ENCODE measurements at places on chromosomes 7 and 10.

DNA sequence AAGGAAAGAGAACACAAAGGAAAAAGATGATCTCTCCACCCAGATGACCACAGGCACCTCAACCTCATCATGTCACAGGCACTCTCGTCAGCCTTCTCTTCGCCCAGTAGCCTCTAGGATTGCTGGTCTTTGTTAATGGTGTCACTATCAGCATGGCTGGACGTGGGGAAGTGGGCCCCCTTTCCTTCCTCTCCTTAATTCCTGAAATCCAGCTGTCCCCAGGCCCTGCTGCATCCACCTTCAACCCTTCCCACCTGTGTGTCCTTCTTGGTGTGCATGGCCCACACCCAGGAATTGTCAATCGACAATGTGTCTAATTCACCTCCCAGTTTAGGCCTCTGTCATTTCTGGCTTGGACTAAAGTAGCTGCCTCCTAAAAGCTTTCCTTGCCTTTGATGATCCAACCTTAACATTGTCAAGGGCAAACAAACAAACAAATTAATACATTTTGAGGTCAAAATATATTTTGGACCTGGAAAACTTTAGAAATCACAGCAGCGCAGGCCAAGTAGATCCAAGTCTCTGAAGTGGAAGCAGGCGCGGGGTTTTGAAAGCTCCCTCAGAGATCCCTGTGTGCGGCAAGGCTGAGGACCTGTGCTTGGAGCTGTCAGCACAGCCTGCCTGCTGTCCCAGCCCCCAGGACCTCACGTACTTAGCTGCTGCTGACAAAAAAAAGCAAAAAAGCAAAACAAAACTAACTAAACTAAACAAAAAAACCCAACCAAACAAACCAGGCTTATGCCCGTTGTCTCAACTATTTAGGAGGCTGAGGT, 193.3 kb upstream of the LYZL2 start:
- no peak for DNase-seq

DNA sequence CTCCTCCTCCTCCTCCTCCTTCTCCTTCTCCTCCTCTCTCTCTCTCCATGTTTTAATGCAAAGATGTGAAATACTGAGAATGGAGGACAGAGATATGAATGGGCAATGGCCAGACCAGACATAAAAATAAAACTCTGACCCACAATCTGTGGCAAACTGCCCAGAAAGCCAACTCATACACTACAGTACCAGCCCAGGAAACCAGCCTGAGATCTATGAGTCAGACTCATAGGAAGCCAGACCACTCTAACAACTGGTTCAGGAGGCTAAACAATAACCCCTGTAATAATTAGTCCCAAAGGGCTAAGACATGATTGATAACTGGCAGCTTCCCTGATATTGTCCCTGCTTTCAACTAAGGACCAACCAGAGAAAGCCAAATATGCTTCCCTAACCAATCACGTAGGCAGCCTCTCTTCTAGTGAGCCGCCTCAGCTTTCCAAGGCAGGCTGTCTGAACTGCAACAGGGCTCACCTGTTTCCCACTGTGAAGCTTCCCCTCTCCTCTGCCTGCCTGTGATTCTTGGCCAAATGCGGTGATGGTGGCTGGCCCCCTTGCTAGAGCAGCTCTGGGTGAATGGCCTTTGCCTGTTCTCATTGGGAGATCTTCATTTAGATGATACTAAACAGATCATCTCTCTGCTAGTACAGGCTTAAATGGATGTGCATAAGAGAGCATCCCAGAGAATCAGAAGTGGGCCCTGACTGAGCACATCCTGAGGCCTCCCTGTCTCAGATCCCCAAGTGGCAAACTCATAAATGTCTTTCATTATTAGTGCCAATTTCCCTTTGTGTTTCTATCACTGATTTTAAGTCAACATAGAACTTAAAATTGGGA, 817.6 kb downstream of the TNS3 start:
- no peak for DNase-seq

- DNase-seq, result no peak
These were observed at the start of gene LRRC18 for GRCh38 chr10:48939790-48940325. Gene LRRC18 (minus strand): TSS chr10:48939840. CDS start chr10:48914155, 25,685 bp downstream.

GRCh38 chr7:112056409-112056808, 149.8 kb downstream of the DOCK4 start:
- DNase-seq, result no peak

DNA sequence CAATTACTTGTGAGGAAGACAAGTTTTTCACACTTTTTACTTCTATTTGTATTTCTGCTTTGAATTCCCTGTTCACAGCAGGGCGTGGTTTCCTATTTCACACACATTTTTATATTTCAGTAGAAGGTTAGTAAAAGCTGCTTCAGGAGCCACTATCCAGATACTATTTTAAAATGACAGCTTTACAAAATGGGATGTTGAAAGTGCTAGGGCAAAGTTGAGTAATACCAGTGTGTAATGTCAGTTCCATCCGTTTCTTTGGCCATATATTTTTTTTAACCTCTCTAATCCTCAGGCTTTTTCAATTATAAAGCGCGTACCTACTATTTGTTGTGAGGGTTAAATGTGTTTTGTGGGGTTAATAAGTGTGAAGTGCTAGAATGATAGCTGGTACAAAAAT, 276.6 kb downstream of the GPR158 start:
- DNase-seq, result no peak

GRCh38 chr10:22619101-22619500, 95.3 kb downstream of the PIP4K2A start:
- DNase-seq, result no peak

GRCh38 chr7:17846935-17847334, 93.4 kb downstream of the SNX13 start:
- DNase-seq, result no peak

DNA sequence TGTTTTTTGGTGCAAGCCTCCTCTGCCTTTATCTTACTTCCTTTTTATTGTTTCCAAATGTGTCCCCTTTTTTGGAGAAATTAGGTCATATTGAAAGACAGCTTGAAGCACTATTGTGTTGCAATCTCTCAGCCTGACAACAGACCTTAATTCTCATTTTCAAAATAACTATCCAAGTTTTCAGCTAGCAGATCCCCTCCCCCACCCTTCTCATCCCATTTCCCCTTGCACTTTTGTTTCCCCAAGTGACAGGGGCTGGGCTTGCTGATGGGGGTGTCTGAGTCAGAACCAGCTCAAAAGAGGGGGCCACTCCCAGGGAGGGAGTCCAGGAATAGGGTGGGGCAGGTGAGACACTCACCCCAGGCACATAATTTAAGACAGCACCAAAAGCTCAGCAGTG, 75.3 kb downstream of the MKI67 start:
- DNase-seq, result no peak

- peak; percentile 14 for DNase-seq
These were observed 599.6 kb downstream of the INHBA start for GRCh38 chr7:41103331-41103730.

- peak; percentile 47 for DNase-seq
These were observed 7.3 kb downstream of the MAFK start for GRCh38 chr7:1537535-1538412.

- peak; percentile 71 for DNase-seq
These were observed 147.9 kb downstream of the CPEB3 start for GRCh38 chr10:92142949-92143348.

DNA sequence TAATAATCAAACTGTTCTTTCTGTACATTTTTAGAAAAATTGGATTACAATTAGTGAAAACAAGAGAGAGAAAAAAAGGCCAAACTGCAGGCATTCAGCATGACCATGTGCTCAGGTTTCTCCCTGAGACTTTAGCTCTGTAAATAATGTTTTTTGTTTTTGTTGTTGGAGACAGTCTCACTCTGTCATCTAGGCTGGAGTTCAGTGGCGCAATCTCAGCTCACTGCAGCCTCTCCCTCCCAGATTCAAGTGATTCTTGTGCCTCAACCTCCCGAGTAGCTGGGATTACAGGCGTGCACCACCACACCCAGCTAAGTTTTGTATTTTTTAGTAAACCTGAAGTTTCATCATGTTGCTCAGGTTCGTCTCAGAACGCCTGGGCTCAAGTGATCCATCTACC, 23.0 kb downstream of the BZW2 start:
- DNase-seq, result no peak

DNA sequence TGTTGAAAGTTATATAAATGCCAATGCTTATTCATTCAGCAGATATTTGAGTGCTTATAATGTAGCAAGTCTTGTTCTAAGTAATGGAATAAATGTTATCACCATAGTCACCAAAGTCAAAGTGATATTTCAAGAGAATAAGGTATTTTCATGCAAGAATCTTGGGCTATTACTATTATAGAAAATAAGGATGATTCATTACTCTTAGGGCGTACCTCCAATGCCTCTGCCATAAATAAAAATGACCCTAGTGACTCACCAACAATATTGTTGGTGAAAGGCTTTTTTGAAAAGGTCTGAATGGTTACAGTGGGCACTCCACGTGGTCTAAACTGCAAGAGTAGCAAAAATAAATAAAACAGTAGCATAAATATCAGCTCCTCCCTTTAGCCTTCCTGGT, 68.4 kb downstream of the RALA start:
- DNase-seq, result no peak

- no peak for DNase-seq
These were observed 143.8 kb downstream of the C7orf25 start for GRCh38 chr7:42768045-42768444.

- no peak for DNase-seq
These were observed 205.2 kb downstream of the GRM8 start for GRCh38 chr7:127047521-127047920.

- no peak for DNase-seq
These were observed 1.4 kb downstream of the SMKR1 start for GRCh38 chr7:129503725-129504124.

- DNase-seq, result no peak
These were observed 62.8 kb upstream of the CUX1 start for GRCh38 chr7:101754424-101755159.

GRCh38 chr10:3115685-3116084, 48.3 kb downstream of the PFKP start:
- no peak for DNase-seq

DNA sequence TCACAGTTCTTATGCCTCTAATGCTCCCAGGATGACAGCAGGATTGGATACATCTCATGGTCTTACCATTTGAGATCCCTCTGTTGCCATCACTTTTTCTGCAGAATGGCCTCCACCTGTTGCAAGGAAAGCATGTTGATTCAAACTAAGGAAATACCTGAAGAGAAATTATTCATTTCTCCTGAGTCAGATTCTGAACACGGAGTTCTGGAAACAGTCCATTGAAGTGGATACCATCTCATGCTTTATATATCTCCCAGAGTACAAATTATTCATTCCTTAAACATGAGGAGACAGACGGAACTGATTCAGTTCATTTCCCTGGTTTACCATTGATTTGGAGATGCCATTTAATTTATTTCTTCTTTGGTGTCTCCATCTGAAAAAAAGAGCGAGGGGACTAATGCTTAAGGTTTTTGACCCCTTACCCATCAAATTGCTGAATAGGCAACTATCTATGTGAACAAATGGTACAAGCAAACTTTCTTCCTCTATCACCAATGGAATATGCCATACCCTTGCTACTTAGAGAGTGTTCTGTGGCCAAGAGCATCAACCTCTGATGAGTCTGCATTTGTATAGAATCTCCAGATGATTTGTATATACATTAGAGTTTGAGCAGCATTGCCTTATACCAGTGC, 305.0 kb upstream of the LRGUK start:
- DNase-seq, result no peak

DNA sequence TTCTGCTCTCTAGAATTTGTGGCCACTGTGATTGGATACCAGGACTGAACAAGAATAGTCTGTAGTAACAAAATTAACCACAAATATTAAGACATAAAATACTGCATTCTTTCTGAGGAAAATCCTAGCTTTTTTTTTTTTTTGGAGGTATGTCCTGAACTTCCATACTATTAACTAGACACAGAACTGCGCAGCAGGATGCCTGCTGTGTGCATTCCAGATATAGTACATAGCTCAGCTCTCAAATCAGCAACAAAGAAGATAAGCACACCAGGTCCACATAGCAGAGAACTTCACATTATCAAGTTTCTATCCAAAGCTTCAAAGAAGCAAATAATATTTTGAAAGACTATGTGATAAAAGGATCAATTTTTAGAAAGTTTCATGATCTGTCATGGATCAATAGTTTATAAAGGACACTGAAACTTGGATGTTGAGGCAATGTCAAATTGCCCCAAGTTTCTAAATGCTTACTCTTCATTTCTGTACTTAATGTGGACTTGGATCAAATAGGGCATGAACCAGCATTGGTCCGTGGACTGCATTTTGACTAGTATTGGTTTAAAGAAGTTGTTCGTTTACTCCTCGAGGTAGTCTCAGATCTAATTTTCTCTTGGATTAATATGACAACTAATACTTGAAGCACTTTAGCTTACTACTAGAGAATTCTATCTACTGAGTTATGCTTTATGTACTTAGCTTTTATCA, 15.4 kb downstream of the NAMPT start:
- no peak for DNase-seq

- no peak for DNase-seq
These were observed 523.9 kb downstream of the SUGCT start for GRCh38 chr7:40658729-40659128.

- no peak for DNase-seq
These were observed at the start of gene UNC5B for GRCh38 chr10:71212318-71213126. Gene UNC5B (plus strand): TSS chr10:71212570. CDS start chr10:71212986, 416 bp downstream.

DNA sequence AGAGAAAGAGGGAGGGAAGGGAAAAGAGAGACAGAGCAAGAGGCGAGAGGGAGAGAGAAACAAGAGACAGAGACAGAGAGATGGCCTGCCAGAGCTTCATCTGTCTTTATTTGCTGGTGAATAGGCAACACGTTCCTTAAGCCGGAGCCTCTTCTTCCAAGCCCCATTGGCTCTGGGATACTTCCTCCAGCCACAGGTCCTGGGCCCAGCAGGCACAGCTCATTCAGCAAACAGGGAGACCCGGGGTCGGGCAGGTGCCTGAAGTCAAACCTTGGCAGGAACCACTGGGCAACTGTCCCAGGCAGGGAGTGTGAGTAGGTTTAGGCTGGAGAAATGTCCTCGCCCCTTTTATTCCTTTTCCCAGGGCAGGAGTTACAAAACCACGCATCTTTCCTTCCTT, 68.2 kb downstream of the MYL10 start:
- no peak for DNase-seq

GRCh38 chr10:113026679-113027078, 76.6 kb downstream of the TCF7L2 start:
- no peak for DNase-seq

- DNase-seq, result no peak
These were observed 85.4 kb downstream of the CCNY start for GRCh38 chr10:35421553-35422178.

GRCh38 chr10:46319389-46319788, 32.6 kb downstream of the ANTXRL start:
- DNase-seq, result no peak

- no peak for DNase-seq
These were observed 160.3 kb upstream of the LYZL2 start for GRCh38 chr10:30789806-30790205.

Data from NAMALWA (cell line).